ENCODE measurements at places on chromosomes 3 and 15. TPM values are rescaled to one million over a fixed set of nuclear protein-coding genes. Genes with fewer than 3 reads are reported as not detected.

The EPM2AIP1 gene
- 13.0 TPM for total RNA-seq

The CFAP20DC gene
- total RNA-seq = 4.5 TPM

The THOC7 gene
- 87.1 TPM for total RNA-seq

The LDHAL6B gene
- total RNA-seq = not detected

The BCHE gene
- 2.9 TPM for total RNA-seq

The FLNB gene
- 216 TPM for total RNA-seq

The PEX5L gene
- total RNA-seq = 0.48 TPM

The ALDH1A2 gene
- total RNA-seq = not detected

The SHF gene
- 8.8 TPM for total RNA-seq

The ALDH1L1 gene
- total RNA-seq = 0.11 TPM

The RBPMS2 gene
- total RNA-seq = 0.16 TPM

The CEP19 gene
- total RNA-seq = 0.64 TPM

All from A375 (cell line).